ENCODE measurements at places on chromosomes 5 and 9. TPM values are rescaled to one million over a fixed set of nuclear protein-coding genes. Genes with fewer than 3 reads are reported as not detected.

Gene SPINK6
- total RNA-seq = not detected

Gene FEM1C
- total RNA-seq = 18.8 TPM

Gene NCS1
- total RNA-seq = 53.5 TPM

Gene CCL27
- total RNA-seq = not detected

Gene TLE1
- 28.7 TPM for total RNA-seq

Gene ACTBL2
- total RNA-seq = not detected

Gene GPRIN1
- total RNA-seq = 3.9 TPM

Gene NTRK2
- 3.5 TPM for total RNA-seq

Gene CKMT2
- total RNA-seq = not detected

Gene TNC
- total RNA-seq = 1,310 TPM

Gene MED22
- total RNA-seq = 21.3 TPM

Gene IFNA8
- total RNA-seq = not detected

Gene ZNF300
- total RNA-seq = 6.7 TPM
